HAP-1 (cell line): ENCODE measurements at places on chromosomes 3 and 15.

- DNase-seq = no peak
These were observed 747 bp downstream of the UBA7 start for GRCh38 chr3:49812916-49813496.

GRCh38 chr3:98811048-98811447 lies 47.9 kb downstream of the ST3GAL6 start:
- no peak for DNase-seq

GRCh38 chr3:195238081-195238571 lies 32.8 kb downstream of the XXYLT1 start:
- DNase-seq = no peak

- DNase-seq = no peak
These were observed 8.3 kb upstream of the PIGZ start for GRCh38 chr3:196976941-196977340.

DNA sequence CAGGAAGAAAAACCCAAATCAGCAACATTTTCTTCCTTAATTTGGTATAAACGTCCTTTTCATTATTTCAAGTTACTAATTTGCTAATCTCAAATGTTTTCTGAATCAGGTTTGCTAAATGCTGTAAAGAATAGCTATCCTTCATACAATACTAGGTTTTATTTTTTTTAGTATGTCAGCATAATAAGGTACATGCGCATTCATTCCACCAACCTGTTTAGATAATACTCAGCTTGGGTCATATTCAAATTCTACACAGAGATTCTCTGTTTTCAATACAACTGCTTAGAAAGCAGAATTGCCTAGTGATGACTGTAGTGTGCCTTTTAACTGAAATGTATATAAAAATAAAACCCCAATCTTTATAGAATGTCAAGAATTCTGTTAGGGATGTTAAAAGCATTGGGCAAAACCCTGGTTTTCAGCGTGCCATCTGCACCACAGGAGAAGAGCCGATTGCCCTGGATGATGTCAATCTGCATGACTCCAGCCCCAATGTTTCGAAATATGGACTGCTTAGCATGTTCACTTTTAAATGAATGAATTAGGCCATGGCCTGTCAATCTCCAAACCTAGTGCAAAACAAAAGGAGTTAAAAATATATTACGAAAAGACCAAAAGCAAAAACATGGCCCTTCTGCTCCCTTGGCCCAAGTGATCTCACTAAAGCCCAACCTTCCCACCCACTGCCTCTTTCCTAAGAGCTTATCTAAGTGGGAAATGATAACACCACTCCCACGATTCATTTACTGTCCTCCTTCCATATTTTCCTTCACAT lies 107.4 kb downstream of the GLDN start:
- no peak for DNase-seq

DNA sequence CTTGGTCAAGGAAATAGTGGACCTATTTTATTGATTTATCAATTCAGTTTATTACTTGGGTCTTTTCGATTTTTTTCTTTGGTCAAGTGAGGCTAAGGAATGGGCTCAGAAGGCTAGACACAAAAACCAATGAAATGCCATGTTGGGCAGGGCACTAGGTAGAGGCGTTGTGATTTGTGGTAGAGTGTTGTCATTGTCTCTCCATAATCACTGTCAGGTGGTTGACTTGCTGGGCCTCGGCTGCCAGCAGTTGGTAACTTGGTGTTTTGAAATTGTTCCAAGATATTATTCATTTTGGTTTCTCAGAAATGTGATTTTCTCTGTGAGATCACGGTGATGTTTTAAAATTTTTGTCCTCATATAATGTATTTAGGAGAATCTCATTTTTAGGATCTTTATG lies 173.6 kb downstream of the KLHL25 start:
- DNase-seq = no peak

DNA sequence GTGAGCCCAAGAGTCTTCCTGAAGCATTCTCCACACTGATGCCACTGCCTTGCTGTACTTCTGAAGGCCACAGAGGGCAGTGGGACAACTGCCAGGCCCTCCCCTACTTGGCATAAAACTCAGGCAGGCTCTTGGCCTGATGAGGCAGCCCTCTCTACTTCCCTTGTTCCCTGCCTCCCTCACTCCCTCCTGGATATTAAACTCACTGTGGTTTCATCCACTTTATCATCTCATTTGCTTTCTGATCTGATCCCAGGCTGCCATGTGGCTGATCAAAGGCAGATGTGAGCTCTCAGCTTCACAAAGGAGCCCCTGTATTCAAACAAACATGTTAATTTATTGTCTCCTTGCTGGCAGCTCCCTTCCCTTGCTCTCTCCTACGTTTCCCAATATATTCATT lies 533.5 kb downstream of the IGSF11 start:
- peak; percentile 56 for DNase-seq

DNA sequence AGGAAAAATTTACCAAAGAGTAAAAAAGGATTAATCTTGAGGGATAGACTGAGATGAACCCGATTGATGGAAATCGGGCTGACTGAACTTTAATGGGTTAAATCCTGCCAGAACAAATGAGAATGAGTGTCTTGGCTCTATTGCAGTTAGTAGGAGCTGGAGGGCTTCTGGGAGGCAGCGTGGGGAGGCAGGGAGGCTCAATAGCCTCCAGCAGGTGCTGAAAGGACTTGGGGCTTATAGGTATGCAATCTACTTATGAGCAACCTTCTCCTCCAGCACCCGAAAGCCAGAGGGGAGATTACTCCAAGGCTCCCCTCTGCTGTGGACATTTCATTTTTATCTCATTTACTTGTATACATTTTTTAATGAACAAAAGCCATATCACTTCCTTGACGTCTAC lies 1.0 kb upstream of the CRYBG3 start:
- DNase-seq = no peak

- no peak for DNase-seq
These were observed 11.9 kb upstream of the SH3GL3 start for GRCh38 chr15:83435202-83435601.

DNA sequence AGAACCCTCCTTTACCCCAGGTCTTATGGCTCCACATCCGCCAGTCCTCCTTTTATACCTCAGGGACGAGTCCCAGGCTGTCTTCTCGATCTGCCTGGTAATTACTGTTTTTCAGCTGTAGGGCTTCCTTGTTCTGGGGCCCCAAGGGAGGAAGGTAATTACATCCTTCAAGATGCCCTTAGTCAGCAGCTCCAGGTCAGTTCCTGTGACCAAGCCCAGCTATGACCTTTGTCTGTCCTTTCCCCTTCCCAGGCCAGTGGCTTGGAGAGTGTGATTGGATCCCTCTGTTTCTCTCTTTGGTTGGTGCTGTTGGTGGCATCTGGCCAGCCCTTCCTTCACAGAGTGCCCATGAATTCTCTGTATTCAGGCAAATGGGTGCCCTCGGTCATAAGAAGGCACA lies 92.6 kb downstream of the AAGAB start:
- DNase-seq = no peak

GRCh38 chr15:48693484-48693883 lies 48.0 kb upstream of the FBN1 start:
- no peak for DNase-seq

DNA sequence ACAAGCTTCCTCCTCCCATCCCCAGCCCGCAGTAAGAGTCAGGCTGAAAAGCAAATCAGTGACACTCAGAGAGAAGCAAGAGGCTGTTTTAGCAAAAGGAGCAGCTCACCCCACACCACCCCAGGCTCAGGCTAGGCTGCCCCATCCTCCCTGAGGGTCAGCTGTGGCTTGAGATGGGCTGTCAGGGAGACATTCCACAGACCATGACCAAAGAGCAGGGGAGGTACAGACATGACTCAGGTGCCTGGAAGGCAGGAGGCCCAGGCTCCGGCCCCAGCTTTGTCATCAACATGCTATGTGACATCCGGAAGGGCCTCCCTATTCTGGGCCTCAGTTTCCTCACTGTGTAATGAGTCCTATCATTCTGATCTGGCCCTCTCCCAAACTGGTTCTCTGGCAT lies 24.7 kb downstream of the HCN4 start:
- DNase-seq = no peak

DNA sequence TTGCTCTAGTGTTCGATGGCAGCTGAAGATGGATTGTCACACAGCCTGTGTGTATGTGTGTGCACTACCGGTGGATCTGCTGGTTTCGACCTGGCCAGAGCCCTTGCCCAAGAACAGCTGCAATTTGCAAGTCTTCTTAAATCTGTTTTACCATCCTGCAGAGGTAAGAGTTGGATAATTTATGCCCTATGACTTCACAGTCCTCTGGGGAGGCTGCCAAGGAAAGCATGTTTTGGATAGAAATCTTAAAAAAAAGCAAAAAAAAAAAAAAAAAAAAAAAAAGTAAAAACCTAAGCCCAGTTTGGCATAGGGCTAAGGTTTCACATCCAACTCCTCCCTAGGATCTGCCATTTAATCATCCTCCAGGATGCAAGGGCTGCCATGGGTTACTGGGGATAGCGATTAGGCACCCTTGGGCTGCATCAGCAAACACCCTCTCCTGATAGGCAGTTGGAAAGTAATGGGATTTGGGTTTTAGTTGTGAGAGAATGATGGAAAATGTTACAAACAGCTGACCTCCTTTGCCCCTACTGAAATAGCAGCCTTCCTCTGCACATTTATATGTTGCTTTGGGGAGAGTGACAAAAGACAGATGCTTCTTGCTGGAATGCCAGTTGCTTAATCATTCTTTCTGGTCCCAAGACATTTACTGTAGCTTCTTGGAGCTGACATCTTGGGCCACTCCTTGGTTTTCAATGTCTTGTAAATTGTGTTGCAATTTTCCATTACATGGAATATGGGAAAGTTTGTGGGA lies 35.4 kb downstream of the CD200R1L start:
- DNase-seq = no peak

- peak; percentile 77 for DNase-seq
These were observed at the start of gene SCG3 for GRCh38 chr15:51681303-51681963. Gene SCG3, plus strand, starts transcription at chr15:51681503. Its CDS starts 253 bp downstream, at chr15:51681756.

DNA sequence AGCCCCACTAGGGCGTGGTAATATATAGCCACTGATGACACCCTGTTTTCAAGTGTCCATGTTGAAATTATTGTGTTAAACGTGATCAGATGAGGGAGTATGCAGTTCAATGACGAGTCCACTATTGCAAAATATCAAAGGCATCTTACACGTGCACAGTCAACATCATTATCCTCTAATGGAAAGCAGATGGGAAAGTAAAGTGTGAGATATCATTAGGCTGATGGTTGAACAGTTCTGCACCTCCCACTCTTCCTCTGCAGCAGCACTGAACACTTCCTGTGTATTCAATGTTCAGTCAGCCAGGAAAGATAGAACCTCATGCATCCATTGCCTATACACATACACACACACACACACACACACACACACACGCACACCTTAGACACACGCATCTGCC lies 431.8 kb upstream of the CCDC54 start:
- DNase-seq = no peak

DNA sequence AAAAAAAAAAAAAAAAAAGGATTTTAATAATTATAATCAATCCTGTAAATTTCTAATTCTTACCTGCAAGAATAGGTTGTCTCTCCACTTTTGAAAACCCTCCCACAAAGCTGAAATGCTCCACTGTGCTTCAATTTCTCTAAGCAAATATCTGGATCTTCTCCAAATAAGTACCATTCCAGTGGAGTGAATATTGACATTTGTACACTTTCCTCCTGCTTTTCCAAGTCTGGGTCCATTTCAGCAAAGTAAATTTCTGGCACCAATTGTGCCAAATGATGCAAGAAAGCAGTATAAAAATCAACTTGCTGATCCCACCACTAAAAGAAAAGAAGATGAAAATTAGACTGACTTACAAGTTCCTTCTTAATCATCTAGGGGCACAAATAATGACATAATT lies 19.9 kb downstream of the UBR1 start:
- DNase-seq = no peak

DNA sequence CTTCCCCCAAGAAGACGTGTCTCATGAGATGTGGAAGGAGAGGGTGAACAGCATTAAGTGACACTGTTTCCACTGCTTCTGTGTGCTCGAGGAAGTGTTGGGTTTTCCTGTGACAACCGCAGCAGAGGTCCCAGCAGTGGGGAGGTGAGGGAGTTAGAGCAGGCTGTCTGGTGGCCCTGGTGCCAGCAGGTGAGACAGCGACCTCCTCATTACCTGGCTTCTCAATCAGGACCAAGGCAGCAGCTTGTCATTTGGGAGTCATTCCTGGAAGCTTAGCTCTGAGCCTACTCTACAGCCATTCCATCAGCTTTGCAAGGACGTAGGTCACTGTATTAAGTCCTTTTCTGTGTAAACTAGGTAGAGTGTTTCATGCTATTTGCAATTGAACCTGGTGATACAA lies 63.3 kb upstream of the RGMA start:
- no peak for DNase-seq

DNA sequence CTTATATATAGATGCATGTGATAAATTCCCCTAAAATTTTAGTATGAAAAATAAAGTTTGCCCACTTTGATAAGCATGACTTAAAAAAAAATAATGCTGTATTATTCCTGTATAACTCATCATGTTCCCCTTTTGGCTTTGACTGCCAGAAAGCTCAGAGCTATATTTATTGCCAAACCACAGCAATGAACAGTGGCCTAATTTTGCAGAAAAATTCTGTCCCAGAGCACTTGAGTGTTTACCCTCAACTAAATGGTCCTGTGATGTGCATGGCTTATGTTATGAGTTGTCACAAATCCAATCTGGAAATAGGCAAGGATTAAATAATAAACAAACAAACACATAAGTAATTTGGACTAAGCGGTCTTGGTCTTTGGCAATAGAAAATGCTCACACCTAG lies 276.7 kb downstream of the SLC9A9 start:
- DNase-seq = no peak

GRCh38 chr3:42539871-42540714 lies 37.6 kb downstream of the VIPR1 start:
- peak; percentile 84 for DNase-seq

GRCh38 chr3:184524981-184525336 lies 36.6 kb upstream of the EPHB3 start:
- DNase-seq = peak; percentile 12
